Stimulated activated CD4-positive, alpha-beta T cell treated with anti-CD3 and anti-CD28 coated beads, Interleukin-1b, Interleukin-23, amount 100 ng/mL, for 1 hour (primary cell): ENCODE measurements at places on chromosomes 7 and 10.
A peak's percentile ranks its signal among the peaks of the same experiment; 100 is the strongest.

- no peak for DNase-seq
Observed at GRCh38 chr7:141525973-141526514, 25.2 kb upstream of the AGK start.

- DNase-seq: no peak
Observed at GRCh38 chr10:63798599-63799498, 277.6 kb downstream of the REEP3 start.

GRCh38 chr10:44044549-44044948 lies 340.3 kb downstream of the CXCL12 start:
- no peak for DNase-seq

- no peak for DNase-seq
Observed at GRCh38 chr10:104941662-104942061, 300.6 kb downstream of the SORCS3 start.

GRCh38 chr7:32905175-32905662 lies 13.7 kb upstream of the KBTBD2 start:
- peak; percentile 21 for DNase-seq
